ENCODE measurements at places on chromosomes 7 and 10.

DNA sequence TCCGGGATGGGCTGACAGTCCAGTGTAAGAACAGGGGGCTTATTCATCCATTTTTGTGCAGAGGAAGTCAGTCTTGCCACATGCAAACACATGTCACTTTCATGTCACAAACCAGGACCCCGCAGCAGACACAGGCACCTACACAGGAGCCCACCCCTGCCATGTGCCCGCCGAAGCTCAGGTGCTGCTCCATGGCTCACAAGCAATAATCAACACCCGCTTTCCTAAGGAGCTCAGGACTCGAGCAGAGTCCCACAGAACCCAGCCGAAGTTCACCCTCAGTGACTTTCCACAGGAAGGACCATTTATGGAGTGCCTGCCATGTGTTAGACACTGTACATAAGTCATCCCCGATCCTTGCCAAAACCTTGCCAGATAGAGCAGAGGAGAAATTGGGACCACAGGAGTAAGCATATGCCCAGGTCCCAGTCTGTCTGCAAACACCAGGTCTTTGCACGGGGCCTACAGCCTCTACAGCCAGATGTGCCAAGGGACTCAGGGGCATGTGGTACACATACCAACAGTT, 99.4 kb downstream of the EBF3 start:
- no peak for DNase-seq

DNA sequence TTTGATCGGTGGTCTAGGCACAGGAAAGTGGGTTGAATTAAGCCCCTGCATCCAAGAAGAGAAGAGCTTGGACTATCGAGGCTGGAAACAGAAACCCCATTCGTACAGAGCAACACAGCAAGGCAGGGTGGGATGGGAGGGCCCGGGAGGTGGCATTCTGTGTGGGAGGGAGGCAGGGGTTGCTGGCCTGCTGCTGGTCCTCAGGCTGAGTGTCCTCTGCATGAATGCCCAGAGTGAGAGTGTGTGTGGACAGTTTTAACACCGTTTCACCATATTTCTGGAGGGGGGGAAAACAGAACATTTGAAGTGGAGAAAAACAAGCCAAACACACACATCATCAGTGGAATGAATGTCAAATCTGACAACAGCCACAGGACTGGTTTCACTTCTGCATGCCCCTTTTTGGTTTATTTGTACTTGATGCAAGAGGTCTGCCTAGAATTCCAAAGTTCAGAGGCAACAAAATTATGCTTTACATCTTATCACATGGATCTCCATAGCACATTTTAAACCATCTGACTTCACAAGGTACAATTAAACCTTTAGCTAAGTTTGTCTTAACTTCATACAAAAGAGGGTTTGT, 11.1 kb upstream of the ENO4 start:
- DNase-seq: no peak

DNA sequence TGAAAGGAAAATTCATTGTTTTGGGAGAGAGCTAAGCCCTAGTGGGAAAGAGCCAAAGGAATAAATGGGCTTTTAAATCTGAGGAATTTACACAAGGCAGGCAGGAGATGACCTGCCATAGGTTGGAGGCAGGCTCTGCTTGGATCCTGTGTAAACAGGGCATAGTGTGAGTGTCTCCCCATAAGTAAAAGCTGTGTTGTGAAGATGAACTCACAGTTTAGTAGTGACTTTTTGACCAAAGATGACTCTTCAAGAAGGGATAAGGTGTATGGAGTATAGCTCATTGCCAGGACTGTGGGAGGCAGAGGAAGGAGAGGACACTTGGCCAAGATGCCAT, 63.2 kb downstream of the KAT6B start:
- DNase-seq: no peak

DNA sequence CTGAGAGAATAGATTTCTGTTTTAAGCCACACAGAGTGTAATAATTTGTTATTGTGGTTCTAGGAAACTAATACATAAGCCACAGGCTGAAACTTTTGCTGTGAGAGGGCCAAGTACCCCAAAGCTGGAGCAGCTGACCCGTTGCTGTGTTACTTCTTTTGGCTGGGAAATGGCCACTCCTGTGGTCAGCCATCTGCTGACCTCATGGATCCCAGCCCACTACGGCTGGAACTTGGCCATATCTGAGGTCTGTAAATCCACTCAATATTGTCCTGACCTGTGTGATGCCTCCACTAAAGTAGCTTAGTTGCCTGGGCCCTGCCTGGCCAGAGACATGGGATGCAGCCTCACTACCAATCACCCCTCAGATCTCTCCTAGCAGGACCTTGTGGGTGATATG, 17.4 kb upstream of the LOXL4 start:
- DNase-seq: no peak

GRCh38 chr7:73429215-73429614, 4.4 kb upstream of the FZD9 start:
- no peak for DNase-seq

DNA sequence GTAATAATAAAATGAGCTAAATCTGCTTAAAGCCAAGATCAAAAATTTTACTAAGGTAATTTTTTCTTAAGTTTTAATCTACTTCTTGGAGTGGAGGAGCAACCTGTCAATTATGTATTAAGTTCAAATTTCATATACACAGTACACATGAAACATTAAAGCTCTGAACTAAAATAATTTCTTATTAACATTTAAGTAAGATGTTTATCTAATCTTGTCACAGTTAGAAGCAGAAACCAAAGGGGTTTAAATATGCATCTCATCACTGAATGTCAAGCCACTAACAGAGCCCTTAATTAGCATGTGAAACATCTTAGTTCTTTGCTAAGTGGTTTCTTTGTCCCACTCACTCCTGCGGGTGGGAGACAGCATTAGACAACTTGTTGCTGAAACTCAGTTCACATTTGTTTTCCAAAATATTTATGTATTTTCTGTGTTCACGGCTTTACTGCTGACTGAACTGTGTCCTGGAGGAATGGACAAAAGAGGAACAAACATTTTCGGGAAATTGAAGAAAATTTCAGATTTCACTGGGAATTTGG, 130.9 kb upstream of the MBL2 start:
- no peak for DNase-seq

GRCh38 chr10:122113161-122113944, 124.4 kb downstream of the TACC2 start:
- DNase-seq: no peak

GRCh38 chr10:33245343-33245742, 89.1 kb downstream of the NRP1 start:
- no peak for DNase-seq

DNA sequence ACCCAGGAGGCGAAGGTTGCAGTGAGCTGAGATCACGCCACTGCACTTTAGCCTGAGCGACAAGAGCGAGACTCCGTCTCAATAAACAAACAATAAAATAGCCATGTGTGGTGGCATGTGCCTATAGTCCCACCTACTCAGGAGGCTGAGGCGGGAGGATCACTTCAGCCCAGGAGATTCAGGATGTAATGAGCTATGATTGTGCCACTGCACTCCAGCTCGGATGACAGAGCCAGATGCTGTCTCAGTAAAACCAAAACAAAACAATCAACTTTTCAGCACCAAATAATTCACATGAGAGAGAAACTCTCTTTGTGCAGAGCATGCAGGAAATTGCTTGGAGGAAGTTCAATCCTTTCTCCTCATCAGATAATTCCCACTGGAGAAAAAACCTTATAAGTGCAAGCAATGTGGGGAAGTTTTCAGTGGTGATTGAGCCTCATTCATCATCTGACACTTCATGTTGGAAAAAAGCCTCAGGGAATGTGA, 13.4 kb upstream of the FIS1 start:
- DNase-seq: no peak

DNA sequence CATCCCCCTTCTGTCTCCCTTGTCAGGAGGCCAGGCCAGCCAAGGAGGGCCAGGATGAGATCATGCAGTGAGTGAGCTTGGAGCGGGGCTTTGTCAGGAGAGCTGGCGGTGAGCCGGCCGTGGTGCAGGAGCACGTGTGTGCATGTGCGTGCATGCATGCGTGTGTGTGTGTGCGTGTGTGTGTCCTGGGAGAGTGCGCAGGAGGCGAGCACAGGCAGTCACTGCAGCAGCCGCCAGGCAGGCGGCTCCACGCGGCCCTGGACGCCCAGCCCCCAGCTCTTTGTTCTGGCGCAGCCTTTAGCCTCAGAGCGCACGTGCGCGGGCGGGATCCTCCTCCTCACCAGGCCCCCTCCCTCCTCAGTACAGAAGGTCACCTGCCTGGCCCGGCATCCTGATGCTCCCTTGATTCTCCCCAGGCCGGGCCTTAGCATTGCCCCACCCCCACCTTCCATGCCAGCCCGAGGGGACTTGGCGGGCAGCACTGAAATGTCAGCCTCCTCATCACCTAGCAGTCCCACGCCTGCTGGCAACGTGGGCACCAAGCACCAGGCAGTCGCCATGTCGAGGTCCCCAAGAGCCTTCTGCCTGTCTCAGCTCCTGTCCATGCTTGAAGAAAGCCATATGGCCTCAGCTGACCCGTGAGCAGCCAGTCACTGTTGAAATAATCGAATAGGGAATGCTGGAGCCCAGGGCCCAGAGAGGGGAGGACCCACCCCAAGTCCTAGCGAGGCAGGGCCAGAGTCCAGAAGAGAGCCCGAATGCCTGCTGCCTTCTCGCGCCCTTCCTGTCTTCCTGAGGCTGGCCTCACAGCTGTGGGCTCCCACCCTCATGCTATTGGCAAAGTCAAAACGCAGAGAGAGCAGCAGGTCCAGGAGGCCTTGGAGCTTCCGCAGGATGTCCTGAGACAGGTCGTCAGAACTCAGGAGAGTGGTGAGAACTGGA, 125.9 kb upstream of the PPIF start:
- DNase-seq: no peak

GRCh38 chr7:92626281-92626809, 36.2 kb upstream of the FAM133B start:
- peak; percentile 2 for DNase-seq

DNA sequence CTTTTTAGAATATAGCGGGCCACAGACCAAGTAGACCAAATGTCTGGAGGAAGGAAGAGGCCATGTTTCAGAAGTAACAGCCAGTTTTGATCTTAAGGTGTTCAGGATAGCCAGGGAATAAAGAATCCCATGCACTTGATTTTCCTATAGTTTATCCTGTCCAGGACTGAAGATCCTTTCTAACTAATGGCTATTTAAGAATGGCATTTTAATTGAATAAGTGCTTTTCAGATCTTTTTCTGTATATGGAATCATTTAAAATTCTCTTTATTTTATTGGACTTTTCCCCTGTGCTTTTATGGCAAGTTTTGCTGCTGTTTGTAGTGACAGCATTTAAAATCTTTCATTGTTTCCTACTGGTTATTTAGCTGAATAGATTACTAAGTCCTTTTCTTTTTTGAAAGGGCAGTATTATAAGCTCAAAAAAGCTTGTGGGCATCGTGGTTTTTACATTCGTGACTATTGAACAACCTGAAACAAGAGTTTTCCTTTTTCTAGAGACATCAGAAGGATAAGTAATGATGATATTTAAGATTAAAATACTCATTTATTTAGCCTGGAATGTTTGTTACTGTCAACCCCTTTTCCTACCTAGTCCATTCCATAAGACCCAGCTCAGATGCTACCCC, 2.4 kb downstream of the INPP5F start:
- no peak for DNase-seq

GRCh38 chr10:71727105-71727737, 7.6 kb upstream of the C10orf105 start:
- DNase-seq: peak; percentile 34

- DNase-seq: no peak
These were observed 228.8 kb downstream of the BMPER start for GRCh38 chr7:34133983-34134782.

GRCh38 chr10:74133923-74134820, 16.5 kb downstream of the AP3M1 start:
- no peak for DNase-seq

- no peak for DNase-seq
These were observed 159.9 kb downstream of the MAD1L1 start for GRCh38 chr7:2072798-2073197.

- no peak for DNase-seq
These were observed 23.7 kb downstream of the TDRD1 start for GRCh38 chr10:114202812-114203211.

DNA sequence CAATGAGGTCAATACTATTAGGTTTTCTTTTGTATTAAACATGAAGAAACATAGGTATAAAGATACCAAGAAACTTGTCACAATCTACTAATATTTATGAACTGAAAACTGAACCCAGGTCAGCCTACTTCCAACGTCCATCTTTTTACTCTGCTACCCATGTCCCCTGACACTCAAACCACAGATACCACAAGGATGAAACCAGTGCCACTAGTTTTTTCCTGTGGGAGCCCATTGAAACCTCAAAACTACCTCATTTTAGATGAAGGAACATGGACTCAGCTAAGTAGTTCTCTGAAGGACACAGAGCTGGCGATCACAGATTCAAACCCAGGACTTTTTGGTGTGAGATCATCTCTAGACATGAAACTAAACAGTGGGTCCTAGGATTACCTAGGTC, 6.8 kb downstream of the TET1 start:
- no peak for DNase-seq

- no peak for DNase-seq
These were observed 41.5 kb downstream of the MYOF start for GRCh38 chr10:93440591-93441091.

GRCh38 chr7:147640821-147641220, 949.7 kb upstream of the C7orf33 start:
- DNase-seq: no peak

GRCh38 chr7:100839361-100839760, 12.0 kb upstream of the EPHB4 start:
- no peak for DNase-seq

DNA sequence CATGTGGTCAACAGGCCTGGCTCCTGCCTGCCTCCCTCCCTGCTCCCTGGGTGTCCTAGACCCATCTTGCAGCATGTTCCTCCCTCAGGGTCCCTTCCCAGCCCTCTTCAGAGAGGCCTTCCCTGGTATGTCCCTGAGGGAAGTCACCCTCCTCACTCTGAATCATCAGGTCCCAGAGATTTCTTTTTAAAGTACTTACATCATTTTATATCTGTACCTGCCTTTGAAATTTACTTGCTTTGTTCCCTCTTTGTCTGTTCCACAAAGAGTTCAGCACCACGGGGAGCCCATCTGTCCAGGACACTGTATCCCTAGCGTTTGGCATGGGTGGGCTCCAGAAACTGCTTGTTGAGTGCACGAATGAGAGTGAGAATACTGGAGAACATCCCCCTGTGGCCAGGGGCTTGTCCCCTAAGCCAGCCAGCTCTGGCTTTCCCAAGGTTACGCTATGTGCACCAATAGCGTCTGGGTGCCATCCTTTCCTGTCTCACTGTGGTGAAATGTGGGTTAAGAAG, 50.6 kb upstream of the IGFBP3 start:
- no peak for DNase-seq

- DNase-seq: no peak
These were observed 228.8 kb upstream of the KIAA1217 start for GRCh38 chr10:23980094-23980493.

DNA sequence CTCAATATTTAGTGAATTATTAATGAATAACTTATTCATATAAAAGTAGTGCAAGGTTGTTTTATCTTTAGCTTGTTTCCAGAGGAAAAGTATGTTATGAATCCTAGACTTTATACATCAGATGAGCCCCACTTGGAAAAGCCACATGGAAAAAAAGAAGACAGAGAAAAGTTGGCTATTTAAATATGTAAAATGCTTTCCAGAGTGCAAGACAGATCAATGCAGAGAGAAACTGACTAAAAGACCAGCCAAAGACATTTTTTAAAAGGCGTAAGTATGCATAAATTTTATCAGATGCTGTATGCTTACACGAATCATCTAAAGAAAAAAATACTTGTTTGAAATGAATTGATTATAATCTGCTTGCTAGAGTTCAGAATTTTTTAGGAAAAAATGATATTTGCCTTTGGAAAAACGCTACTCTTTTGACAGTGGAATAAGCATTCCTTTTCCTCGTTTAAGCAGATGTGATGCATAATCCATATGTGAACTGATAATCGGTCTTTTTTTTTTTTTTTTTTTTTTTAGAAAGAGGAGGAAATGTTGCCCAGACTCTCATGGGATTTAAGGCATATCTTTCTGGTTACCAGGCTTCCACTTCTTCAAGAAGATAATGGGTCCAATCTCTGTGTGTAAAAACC, 70.7 kb downstream of the RELN start:
- DNase-seq: no peak
